Lower lobe of right lung (tissue), 2 donors: ENCODE measurements at places on chromosomes 7 and 10. TPM values are rescaled to one million over a fixed set of nuclear protein-coding genes. Genes with fewer than 3 reads are reported as not detected.

GRCh38 chr7:31084226-31084625 lies 32.1 kb downstream of the ADCYAP1R1 start:
- no peaks in the 10 kb centered on the region for H3K36me3 ChIP-seq
- no peaks in the 10 kb centered on the region for H3K4me1 ChIP-seq
- H3K4me3 ChIP-seq = no peak overlapping the region
- no peak overlapping the region for H3K27ac ChIP-seq

DNA sequence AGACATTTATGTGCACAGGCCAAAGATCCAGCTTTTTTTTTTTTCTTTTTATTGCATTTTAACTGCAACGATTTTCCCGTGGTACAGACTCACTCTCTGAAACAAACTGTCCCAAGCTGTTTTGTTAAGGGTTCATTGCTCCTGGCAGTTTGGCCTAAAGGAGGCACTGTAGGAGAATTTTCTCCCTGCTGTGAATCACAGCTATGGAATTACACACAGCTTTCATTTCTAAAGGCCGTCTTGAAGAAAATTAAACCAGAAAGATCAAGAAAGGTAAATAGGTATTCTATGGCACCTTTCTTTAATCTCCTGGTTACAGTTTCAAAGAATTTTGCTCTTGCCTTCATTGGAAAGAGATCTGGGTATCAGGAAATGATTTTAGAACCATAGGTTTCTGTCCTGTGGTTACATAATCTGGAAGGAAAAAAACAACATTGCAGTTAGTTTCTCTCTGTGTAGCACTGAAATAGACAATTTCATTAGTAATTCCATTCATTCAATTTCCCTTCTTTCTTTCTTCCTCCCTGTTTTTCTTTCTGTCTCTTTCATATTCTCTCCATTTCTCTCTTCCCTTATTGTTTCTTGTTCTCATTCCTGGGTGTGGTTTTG lies 51.2 kb downstream of the PDK4 start:
- H3K36me3 ChIP-seq = no peaks in the 10 kb centered on the region
- peak overlapping the region; percentile 41 for H3K4me3 ChIP-seq
- peaks cover 53% of the 10 kb centered on the region for H3K4me1 ChIP-seq
- H3K27ac ChIP-seq = peak overlapping the region; percentile 80
- DNase-seq = no peak

GRCh38 chr7:137715121-137715520 lies 131.7 kb downstream of the DGKI start:
- H3K27ac ChIP-seq = no peak overlapping the region
- H3K27me3 ChIP-seq = no peaks in the 10 kb centered on the region
- DNase-seq = no peak
- H3K4me3 ChIP-seq = no peak overlapping the region

DNA sequence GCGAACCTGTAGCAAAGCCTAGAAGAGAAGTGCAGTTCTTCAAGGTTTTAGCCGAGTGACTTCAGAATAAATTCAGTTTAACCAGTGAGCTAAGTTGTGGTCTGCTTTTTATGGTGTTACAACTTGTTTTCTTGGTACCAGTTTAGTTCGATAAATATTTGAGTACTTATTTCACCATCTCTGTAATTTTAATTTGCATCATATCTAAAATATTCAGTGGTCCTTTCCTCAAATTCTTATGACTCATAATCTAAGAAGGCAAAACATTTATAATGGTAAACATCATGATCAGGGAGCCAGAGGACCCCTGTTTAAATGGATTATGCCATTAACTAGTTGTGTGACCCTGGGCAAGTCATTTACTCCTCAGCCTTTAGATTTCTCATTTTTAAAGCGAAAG lies 4.1 kb upstream of the BMPER start:
- peaks cover 19% of the 10 kb centered on the region for H3K27me3 ChIP-seq
- no peak overlapping the region for H3K27ac ChIP-seq
- H3K36me3 ChIP-seq = no peaks in the 10 kb centered on the region

GRCh38 chr10:9577746-9578145 lies 1439.9 kb upstream of the CELF2 start:
- H3K36me3 ChIP-seq = no peaks in the 10 kb centered on the region
- H3K27ac ChIP-seq = no peak overlapping the region
- no peaks in the 10 kb centered on the region for H3K27me3 ChIP-seq
- no peak overlapping the region for H3K4me3 ChIP-seq
- H3K4me1 ChIP-seq = no peaks in the 10 kb centered on the region
- no peak for DNase-seq

DNA sequence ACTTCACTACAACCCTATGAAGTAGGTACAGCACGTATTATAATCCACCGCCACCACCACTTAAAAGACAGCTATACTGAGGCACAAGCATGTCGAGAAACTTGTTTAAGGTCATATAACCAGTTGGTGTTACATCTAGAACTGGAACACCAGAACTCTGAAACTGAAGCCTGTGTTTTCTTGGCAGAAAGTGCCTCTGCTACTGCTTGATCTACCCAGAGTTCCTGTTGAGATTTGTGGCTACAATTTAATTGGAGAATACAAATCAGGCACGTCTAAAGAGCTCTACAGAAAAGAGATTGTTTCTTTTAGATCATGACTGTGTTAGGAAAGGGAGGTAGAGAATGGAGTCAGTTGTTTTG lies 4.3 kb upstream of the ADD3 start:
- H3K4me3 ChIP-seq = no peak overlapping the region

The POLR2J3 gene
- total RNA-seq = 58.1 TPM
